Hypothalamus (tissue), 51 donors: ENCODE measurements at places on chromosomes 4 and X.

DNA sequence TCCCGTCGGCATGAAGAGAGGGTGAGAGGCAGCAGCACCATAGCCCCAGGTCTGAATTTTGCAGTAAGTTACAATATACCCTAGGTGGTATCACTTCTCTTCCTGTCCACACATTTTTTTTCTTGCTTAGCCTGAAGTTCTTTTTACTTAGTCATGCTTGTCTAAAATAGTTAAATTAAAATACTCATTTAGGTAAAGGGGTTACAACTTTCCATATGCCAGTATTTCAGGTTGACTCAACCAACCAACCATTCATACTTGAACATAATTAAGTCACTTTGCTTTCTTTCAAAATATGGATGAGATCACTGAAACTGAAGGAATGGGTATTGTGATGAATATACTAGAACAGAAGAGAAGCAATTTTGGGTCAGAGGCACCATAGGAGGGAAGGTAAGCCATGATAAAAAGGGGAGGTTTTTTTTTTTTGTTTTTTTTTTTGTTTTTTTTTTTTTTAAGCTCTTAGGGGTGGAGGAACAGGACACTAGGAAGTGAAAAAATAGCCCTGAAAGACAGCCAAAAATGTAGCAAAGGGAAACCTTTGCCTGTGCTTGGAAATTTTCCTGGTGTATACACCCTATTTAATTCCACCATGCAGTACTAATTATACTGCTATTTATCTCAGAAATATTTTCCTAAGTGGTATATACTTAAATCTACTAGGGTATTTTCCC, 41.8 kb downstream of the RPS6KA3 start:
- no peak for DNase-seq

DNA sequence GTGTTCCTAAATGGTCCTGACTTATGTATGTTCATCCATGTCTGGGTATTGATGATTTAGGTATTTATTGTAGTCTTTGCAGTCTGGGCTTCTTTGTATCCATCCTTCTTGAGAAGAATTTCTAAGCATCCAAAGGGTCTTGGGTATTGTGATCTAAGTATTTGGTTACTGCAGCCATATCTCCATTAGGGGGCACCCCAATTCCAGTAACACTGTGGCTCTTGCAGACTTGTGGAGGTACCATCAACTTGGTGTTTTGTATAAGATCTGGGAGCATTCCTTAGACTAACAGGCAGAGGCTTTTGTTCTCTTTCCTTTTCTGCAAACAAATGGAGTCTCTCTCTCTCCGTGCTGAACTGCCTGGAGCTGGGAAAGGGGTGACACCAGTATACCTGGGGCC, 113.7 kb upstream of the NEXMIF start:
- no peak for DNase-seq

DNA sequence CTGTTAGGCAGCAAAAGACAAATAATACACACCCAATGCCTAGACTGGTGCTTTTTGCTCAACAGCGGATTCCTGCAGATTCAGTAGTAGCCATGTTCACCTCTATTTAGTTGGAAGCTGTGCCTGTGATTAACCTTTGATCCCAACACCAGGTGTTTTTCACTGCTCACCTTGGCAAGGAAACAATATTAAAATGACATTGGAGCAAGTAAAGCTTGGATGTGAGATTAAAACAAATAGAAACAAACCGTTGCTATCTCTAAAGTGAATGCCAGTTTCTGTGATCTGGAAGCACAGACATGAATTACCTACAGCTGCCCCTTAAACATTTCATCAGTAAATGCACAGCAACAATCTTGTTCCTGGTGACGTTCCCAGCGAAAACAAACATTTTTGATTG, 35.7 kb downstream of the MAGEB17 start:
- no peak for DNase-seq

- no peak for DNase-seq
These were observed 31.7 kb downstream of the STOX2 start for GRCh38 chr4:183936574-183937345.

GRCh38 chr4:52661966-52662690, 3.0 kb upstream of the USP46 start:
- no peak for DNase-seq

DNA sequence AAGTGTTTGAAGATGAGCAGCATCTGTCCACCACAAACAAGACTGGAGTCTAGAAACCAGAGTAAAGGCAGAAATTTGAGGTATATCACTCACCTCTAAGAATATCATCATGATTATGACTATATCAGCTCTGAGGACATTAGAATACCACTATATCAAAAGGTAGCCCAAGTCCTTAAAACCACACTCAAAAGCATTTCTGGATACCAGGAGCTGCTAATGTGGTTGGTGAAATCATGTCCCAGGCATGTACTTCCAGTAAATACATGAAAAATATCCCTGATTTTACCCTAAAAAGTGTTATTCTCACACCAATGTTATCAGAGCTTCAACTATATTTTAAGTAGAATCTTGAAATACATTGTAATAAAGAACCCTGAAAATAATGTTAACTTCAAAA, 136.3 kb upstream of the SMAD1 start:
- DNase-seq: no peak

- DNase-seq: no peak
These were observed 106.2 kb upstream of the PUDP start for GRCh38 chrX:7254144-7254543.
